ENCODE measurements at places on chromosomes 11 and 22. TPM values are rescaled to one million over a fixed set of nuclear protein-coding genes. Genes with fewer than 3 reads are reported as not detected.

The FAM180B gene
- total RNA-seq, result 0.25 TPM

The KRTAP5-2 gene
- not detected for total RNA-seq

The SLCO2B1 gene
- not detected for total RNA-seq

The C11orf97 gene
- total RNA-seq, result not detected

DNA sequence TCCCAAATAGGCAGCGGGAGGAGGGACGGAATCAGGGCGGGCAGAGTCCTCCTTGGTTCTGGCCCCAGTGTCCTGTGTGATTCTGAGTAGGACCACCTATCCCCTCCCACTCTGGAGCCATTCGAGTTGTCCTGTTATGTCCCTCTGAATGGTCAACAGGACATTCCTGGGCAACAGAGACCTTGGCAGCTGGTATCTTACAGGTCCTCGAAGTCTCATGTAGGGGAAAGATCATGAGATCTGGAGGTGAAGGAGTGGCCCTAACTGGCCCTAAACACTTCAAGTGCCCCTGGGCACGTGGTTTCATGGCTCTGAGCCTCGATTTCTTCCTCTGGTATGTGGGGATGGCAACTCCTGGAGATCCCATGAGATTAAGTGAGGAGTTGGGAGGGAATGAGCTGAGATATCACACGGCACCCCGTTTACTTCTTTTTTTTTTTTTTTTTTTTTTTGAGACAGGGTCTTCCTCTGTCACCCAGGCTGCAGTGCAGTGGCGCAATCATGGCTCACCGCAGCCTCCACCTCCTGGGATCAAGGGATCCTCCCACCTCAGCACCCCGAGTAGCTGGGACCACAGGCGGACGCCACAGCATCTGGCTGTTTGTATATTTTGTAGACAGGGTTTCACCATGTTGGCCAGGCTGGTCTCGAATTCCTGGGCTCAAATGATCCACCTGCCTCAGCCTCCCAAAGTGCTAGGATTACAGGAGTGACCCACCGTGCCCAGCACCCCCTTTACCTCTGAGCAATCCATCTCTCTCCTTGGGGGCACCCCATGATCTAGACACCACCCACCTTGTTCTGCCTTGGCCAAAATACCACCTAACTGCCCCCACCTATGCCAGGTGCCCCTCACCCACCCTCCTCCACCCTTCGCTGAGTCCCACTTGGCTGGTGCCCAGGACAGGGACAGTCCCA lies 6.8 kb downstream of the LIF start:
- peaks cover 81% of the 10 kb centered on the region for H3K4me1 ChIP-seq
- no peaks in the 10 kb centered on the region for H3K27me3 ChIP-seq
- peaks cover 40% of the 10 kb centered on the region for H3K36me3 ChIP-seq
- no peak overlapping the region for H3K4me3 ChIP-seq
- no peak for DNase-seq

DNA sequence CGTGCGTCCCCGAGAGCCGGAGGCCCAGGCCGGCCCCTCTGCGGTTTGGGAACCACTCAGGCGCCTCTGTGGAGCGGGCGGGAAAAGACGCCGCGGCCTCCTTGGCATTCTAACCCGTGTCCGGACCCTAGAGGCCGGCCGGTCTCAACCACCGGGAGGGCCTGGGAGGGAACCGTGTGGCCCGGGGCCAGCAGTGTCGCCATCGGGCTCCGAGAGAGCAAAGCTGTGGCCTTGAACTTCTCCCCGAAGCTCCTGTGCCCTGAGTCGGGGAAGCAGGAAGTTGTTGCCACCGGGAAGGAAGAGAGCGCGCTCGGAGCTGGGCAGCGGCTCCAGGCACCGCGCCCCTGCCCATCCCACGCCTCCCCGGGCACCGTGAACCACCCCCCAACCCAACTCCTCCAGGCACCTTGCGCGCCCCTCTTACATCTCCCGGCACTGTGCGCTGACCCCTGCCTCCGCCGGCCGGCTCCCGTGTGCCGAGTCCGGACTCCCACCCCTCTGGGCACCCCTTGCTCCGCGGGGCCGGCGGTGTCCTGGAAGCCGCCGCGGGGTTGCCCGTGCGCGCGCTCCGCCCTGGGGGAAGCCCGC lies 80.0 kb upstream of the PPARA start:
- peak; percentile 26 for DNase-seq
- H3K36me3 ChIP-seq, result peaks cover 14% of the 10 kb centered on the region
- peak overlapping the region; percentile 93 for H3K27ac ChIP-seq
- H3K4me3 ChIP-seq, result peak overlapping the region; percentile 83
- H3K4me1 ChIP-seq, result peaks cover 53% of the 10 kb centered on the region

GRCh38 chr22:44446483-44446882 lies 51.5 kb downstream of the RTL6 start:
- no peak overlapping the region for H3K4me3 ChIP-seq
- no peaks in the 10 kb centered on the region for H3K27me3 ChIP-seq
- no peak overlapping the region for H3K27ac ChIP-seq
- H3K36me3 ChIP-seq, result no peaks in the 10 kb centered on the region
- no peak for DNase-seq

DNA sequence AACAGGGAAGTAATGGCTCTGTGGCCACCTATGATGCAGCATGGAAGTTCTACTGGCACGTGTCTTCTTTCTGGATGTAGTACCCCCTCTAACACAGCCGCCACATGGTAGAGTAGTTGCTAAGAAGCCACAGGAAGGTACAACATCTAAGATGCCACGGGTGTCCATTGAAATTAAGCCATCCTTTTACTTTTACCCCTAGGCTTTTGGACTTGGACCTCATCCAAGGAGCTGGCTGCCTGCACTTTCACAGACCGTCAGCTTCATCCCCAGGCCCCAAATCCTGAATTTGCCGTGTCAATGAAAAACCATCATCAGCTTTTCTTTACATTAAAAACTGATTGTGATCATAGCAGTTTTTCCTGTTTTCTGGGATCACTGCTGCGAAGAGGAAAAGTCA lies 102.4 kb downstream of the RPL27A start:
- no peaks in the 10 kb centered on the region for H3K4me1 ChIP-seq
- no peak overlapping the region for H3K4me3 ChIP-seq
- H3K27me3 ChIP-seq, result peaks cover 19% of the 10 kb centered on the region
- no peaks in the 10 kb centered on the region for H3K36me3 ChIP-seq
- no peak overlapping the region for H3K27ac ChIP-seq
- DNase-seq, result no peak

DNA sequence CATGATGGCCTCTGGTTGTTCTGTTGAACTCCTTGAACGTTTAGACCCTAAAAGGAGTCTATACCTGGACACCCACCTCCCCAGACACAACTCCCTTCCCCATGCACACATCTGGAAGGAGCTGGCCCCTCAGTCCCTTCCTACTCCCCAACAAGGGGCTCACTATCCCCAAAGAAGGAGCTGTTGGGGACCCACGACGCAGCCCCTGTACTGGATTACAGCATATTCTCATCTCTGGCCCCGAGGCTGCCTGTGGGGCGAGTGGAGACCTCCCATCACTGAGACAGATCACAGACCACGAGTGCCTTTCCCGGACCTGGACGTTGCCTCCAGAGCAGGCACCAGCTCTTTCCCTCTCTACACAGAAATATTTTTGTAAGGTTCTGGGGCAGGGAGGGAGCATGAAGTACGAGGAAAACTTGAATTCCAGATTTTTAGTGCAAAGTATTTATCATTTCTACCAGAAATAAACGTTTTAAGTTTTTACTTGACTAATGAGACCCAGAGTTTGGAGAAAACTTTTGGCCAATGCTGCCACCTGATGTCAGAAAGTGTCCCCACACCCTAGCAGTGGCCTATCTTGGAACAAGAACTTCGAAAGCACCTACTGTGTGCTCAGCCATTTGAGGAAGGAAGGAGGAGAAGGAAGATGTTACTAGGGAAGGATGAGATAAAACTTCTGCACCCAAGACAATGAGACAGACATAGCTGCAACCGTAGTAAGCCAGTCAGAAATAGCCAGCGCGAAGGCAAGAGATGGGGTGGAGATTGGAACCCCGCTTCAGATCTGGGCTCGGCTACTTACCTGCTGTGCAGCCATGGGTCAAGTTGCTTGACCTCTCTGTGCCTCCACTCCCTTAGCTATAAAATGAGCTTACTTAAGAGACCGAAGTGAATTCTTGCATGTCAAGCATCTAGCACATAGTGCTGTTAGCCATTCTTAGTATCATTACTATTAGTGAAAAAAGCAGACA lies 10.2 kb upstream of the POU2F3 start:
- DNase-seq, result peak; percentile 28
- H3K27ac ChIP-seq, result no peak overlapping the region
- peaks cover 10% of the 10 kb centered on the region for H3K27me3 ChIP-seq
- H3K36me3 ChIP-seq, result no peaks in the 10 kb centered on the region
- no peaks in the 10 kb centered on the region for H3K4me1 ChIP-seq
- H3K4me3 ChIP-seq, result no peak overlapping the region

DNA sequence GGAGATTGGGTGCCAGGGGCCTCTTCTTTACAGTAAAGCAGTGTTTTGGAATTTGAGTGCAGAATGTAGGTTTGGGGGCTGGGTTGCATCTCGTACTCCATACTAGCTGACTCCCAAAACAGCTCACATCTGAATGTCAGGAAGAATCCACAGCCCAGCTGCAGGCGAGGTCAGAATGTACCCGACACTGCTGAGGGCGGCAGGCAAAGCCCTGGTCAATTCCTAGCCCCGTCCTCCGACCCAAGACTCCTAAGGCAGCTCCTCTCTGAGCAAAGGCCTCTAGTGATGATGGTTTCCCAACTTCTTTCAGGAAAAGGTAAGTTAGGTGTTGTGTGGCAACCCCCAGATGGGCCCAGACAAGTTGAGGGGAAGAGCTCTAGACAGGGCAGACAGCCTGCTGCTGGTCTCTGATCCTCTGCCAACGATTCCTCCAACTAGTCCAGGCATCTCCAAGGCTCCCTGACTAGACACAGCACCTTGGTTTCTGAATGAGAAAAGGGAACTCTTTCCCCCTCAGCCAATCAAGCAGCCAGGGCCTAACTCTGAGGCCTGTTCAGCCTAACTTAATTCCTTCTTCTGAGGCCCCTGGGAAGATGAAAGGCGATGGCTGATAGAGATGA lies 8.6 kb downstream of the LARGE2 start:
- H3K36me3 ChIP-seq, result peaks cover 6% of the 10 kb centered on the region
- no peaks in the 10 kb centered on the region for H3K27me3 ChIP-seq
- no peak for DNase-seq
- H3K27ac ChIP-seq, result peak overlapping the region; percentile 90

DNA sequence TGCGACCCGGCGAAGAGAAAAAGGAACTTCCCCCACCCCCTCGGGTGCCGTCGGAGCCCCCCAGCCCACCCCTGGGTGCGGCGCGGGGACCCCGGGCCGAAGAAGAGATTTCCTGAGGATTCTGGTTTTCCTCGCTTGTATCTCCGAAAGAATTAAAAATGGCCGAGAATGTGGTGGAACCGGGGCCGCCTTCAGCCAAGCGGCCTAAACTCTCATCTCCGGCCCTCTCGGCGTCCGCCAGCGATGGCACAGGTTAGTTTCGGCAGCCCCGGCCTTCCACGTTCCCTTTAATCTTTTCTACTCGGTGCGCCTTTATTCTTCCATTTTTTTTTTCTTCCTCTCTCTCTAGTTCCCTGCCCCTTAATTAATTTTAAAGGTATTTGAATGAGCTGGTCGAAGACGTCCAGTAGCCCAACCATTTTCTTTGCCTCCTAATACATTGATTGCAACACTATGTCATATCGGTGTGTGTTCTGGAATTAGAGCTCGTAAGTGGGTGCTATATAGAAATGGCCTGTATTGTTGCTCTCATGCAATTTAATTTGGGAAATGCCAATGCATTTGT lies 537 bp downstream of the EP300 start:
- no peaks in the 10 kb centered on the region for H3K27me3 ChIP-seq
- peak; percentile 35 for DNase-seq
- peaks cover 37% of the 10 kb centered on the region for H3K4me1 ChIP-seq
- peak overlapping the region; percentile 92 for H3K4me3 ChIP-seq
- peaks cover 28% of the 10 kb centered on the region for H3K36me3 ChIP-seq
- peak overlapping the region; percentile 96 for H3K27ac ChIP-seq

- no peak overlapping the region for H3K4me3 ChIP-seq
- H3K27me3 ChIP-seq, result no peaks in the 10 kb centered on the region
- DNase-seq, result no peak
- no peaks in the 10 kb centered on the region for H3K36me3 ChIP-seq
- H3K4me1 ChIP-seq, result no peaks in the 10 kb centered on the region
Observed at GRCh38 chr11:101931692-101932091, 15.4 kb upstream of the ANGPTL5 start.

GRCh38 chr22:43642319-43643206 lies 169.5 kb downstream of the EFCAB6 start:
- no peak overlapping the region for H3K4me3 ChIP-seq
- H3K27ac ChIP-seq, result no peak overlapping the region
- no peaks in the 10 kb centered on the region for H3K4me1 ChIP-seq
- H3K36me3 ChIP-seq, result no peaks in the 10 kb centered on the region
- DNase-seq, result no peak

- peaks cover 61% of the 10 kb centered on the region for H3K36me3 ChIP-seq
- no peaks in the 10 kb centered on the region for H3K27me3 ChIP-seq
- peaks cover 73% of the 10 kb centered on the region for H3K4me1 ChIP-seq
- DNase-seq, result no peak
- H3K27ac ChIP-seq, result no peak overlapping the region
- H3K4me3 ChIP-seq, result no peak overlapping the region
Observed at GRCh38 chr11:63892228-63892627, 24.7 kb downstream of the RCOR2 start.

- DNase-seq, result peak; percentile 37
- H3K36me3 ChIP-seq, result peaks cover 29% of the 10 kb centered on the region
- no peak overlapping the region for H3K4me3 ChIP-seq
- H3K27ac ChIP-seq, result peak overlapping the region; percentile 78
- H3K27me3 ChIP-seq, result no peaks in the 10 kb centered on the region
Observed at GRCh38 chr11:72685560-72686480, 11.6 kb upstream of the PDE2A start.

DNA sequence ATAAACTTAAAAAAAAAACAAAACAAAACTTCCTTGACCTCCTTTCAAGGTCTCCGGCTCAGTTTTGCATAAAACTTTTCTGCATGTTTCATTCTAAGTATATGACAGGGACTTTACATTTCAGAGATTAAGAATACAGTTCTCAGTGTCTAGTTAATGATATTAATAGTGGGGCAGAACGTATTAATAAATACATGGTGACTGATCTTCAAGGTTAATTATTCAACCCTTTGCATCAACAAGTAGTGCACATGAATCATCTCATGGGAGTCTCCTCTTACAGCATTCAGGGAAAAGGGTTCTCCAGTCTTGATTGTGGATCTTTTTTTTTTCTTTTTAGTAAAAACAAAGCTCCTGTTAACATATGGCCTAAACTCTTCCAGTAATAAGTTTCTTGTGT lies 146.8 kb downstream of the KIRREL3 start:
- H3K4me1 ChIP-seq, result no peaks in the 10 kb centered on the region
- H3K27ac ChIP-seq, result no peak overlapping the region
- no peak overlapping the region for H3K4me3 ChIP-seq

GRCh38 chr22:29053048-29053702 lies 8.5 kb downstream of the C22orf31 start:
- no peak overlapping the region for H3K4me3 ChIP-seq
- H3K27ac ChIP-seq, result no peak overlapping the region
- DNase-seq, result no peak
- H3K4me1 ChIP-seq, result no peaks in the 10 kb centered on the region
- peaks cover 2% of the 10 kb centered on the region for H3K27me3 ChIP-seq
- H3K36me3 ChIP-seq, result no peaks in the 10 kb centered on the region

- peak; percentile 79 for DNase-seq
- H3K4me1 ChIP-seq, result peaks cover 19% of the 10 kb centered on the region
- H3K4me3 ChIP-seq, result peak overlapping the region; percentile 68
- H3K27ac ChIP-seq, result peak overlapping the region; percentile 71
- no peaks in the 10 kb centered on the region for H3K27me3 ChIP-seq
Observed at GRCh38 chr11:57311109-57311936, 13.4 kb downstream of the TNKS1BP1 start.

GRCh38 chr22:42604403-42604802 lies 10.3 kb downstream of the POLDIP3 start:
- DNase-seq, result no peak
- H3K4me1 ChIP-seq, result peaks cover 9% of the 10 kb centered on the region
- peaks cover 31% of the 10 kb centered on the region for H3K36me3 ChIP-seq
- no peaks in the 10 kb centered on the region for H3K27me3 ChIP-seq

All from activated CD4-positive, alpha-beta T cell treated with anti-CD3 and anti-CD28 coated beads, Interleukin-2, amount 10 ng/mL, durations not matched to agents 7 days and 5 days (primary cell).